Cortex of kidney (tissue), 1 donor: ENCODE measurements at places on chromosomes 2 and 18.

GRCh38 chr2:67839242-67839641 is 223.6 kb downstream of the C1D start:
- DNase-seq, result no peak

- no peak for DNase-seq
Measured at GRCh38 chr2:122999821-123000220, 1025.3 kb upstream of the CNTNAP5 start.

- DNase-seq, result no peak
Measured at GRCh38 chr2:55364189-55365055, 55.2 kb downstream of the CCDC88A start.

GRCh38 chr2:154623819-154624218 is 74.7 kb upstream of the KCNJ3 start:
- no peak for DNase-seq

DNA sequence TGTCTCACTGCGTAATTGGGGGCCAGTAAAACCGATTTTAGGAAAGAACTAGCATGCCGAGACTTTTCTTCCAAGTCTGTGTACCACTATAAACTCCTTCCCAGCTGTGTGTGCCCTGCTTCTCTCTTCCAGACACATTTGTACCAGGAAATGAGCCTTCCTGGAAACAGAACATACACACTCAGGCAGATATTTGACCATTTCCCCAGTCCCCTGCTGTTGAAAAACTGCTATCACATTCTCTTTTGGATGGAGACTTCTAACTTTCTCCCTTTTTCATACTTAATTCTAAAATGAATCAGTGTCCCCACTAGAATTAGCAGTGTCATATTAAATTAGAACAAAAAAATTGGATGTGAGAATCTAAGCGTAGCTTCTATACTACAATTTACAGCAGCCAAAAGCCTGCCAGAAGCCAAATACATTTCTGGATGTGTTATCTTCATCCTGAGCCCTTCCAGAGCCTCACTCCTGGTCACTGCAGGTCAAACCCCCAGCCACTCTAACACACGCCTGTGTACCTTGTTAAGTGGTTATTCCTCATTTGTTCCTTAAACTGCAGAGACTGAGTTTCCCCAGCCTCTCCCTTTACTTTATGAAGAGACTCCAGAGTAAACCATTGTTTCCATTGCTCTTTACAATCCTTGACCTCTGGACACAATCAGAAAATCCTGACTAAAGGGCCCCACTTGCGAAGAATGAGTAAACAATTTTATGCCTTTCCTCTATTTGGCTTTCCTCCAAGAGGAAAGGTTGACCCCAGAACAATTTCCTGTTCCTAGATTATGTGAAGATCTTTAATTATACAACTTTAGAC is 20.4 kb downstream of the DSG4 start:
- DNase-seq, result no peak

- no peak for DNase-seq
Measured at GRCh38 chr2:241285596-241285995, 29.9 kb downstream of the HDLBP start.

DNA sequence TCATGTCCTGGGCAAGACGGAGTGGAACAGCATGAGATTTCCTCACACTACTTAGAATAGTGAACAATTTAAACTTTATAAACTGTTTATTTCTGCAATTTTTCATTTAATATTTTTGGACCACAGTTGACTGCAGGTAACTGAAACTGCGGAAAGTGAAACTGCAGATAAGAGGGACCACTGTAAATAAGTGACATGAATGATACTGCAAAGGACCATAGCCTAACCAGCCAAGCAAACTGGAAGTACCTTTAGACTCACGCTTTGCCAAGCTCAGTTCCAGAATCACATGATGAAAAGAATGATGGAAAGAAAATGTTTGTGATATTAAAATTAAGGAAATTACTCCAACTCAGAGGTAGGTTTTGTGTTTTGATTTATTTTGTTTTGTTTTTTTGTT is 94.6 kb upstream of the ITGA4 start:
- DNase-seq, result no peak
